ENCODE measurements at places on chromosomes 2 and 18. TPM values are rescaled to one million over a fixed set of nuclear protein-coding genes. Genes with fewer than 3 reads are reported as not detected.

Gene TTC21B
- total RNA-seq, result 25.3 TPM

Gene RPS27A
- total RNA-seq, result 555 TPM

Gene CCDC74B
- 0.09 TPM for total RNA-seq

Gene SMYD5
- total RNA-seq, result 5.3 TPM

Gene TDRD15
- 0.75 TPM for total RNA-seq

Gene GPR75
- 2.5 TPM for total RNA-seq

Gene SLC9A2
- total RNA-seq, result under 0.01 TPM

Gene CRACDL
- total RNA-seq, result 0.42 TPM

Gene GLB1L
- total RNA-seq, result 5.2 TPM

Gene PLB1
- total RNA-seq, result 1.6 TPM

Gene LAMA1
- total RNA-seq, result 0.51 TPM

Gene FOXI3
- not detected for total RNA-seq

Gene DES
- 50.0 TPM for total RNA-seq

Gene SCYGR4
- not detected for total RNA-seq

Gene RND3
- 14.8 TPM for total RNA-seq

Gene TYMS
- 77.4 TPM for total RNA-seq

Gene RUFY4
- 0.08 TPM for total RNA-seq

Gene DNAH7
- 0.50 TPM for total RNA-seq

All from liver (tissue), 10 donors.